Lower lobe of right lung (tissue), 2 donors: ENCODE measurements at places on chromosomes 12 and 14. TPM values are rescaled to one million over a fixed set of nuclear protein-coding genes. Genes with fewer than 3 reads are reported as not detected.
A peak's percentile ranks its signal among the peaks of the same experiment; 100 is the strongest.

DNA sequence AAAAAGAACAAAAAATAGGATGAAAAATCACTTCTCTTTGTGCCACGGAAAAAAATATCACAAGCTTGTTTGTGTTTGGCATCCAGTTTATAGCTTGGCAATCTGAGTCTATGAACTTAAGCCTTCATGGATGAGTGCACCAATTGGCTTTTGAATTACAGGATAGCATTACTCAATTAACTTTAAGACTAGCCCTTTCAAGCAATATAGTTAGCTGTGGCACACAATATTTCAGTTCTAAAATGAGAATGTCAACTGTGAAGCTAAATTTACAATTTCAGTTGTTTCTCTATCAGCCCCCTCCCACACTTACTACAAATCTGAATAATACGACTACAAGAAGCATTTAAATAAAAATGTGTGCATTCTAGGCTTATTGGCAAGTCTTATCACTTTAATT lies 8.3 kb downstream of the RERG start:
- no peaks in the 10 kb centered on the region for H3K27me3 ChIP-seq
- no peaks in the 10 kb centered on the region for H3K36me3 ChIP-seq
- no peak for DNase-seq
- no peak overlapping the region for H3K27ac ChIP-seq

DNA sequence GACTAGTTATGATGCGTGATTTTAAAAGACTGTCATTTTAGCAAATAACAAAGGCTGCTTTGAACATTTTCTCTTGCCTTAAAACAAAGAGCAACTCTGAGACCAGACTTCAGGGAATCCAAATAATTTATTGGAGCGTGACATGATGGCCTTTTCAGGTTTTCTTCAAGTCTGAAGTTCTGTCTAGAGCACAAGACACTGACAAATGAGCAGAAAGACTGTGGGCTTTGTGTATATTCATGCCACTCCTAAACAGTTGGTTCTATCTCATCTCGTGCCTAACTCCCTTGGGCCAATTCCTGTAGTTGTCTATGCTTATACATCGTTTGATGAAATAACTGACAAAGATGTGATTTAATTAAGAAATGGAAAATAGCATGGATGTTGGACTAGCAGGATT lies 47.5 kb downstream of the IFT81 start:
- peaks cover 9% of the 10 kb centered on the region for H3K36me3 ChIP-seq
- H3K4me1 ChIP-seq = no peaks in the 10 kb centered on the region
- no peak overlapping the region for H3K4me3 ChIP-seq
- DNase-seq = no peak
- H3K27me3 ChIP-seq = no peaks in the 10 kb centered on the region

DNA sequence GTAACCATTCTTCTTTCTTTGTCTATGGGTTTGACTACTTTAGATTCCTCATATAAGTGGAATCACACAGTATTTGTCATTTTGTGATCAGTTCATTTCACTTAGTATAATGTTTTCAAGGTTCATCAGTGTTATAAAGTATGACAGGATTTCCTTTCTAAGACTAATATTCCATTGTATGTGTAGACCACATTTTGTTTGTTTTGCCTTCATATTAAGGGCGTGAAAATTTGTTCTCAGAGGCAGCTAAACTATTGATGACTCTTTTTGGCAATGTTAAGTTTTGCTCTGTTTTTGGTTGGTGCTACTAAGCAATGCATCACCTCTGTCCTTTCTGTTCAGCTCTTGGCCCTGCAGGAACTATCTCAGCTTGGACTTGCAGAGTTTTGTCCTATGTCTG lies 1.7 kb upstream of the KLRG1 start:
- peaks cover 20% of the 10 kb centered on the region for H3K4me1 ChIP-seq
- H3K27me3 ChIP-seq = no peaks in the 10 kb centered on the region
- no peaks in the 10 kb centered on the region for H3K36me3 ChIP-seq
- DNase-seq = no peak
- no peak overlapping the region for H3K4me3 ChIP-seq

- no peak overlapping the region for H3K4me3 ChIP-seq
- DNase-seq = no peak
- no peaks in the 10 kb centered on the region for H3K4me1 ChIP-seq
- no peaks in the 10 kb centered on the region for H3K36me3 ChIP-seq
- H3K27ac ChIP-seq = no peak overlapping the region
- no peaks in the 10 kb centered on the region for H3K27me3 ChIP-seq
Observed at GRCh38 chr12:80636832-80637231, 70.6 kb upstream of the MYF6 start.

- H3K27me3 ChIP-seq = no peaks in the 10 kb centered on the region
- no peak overlapping the region for H3K4me3 ChIP-seq
- H3K4me1 ChIP-seq = peaks cover 7% of the 10 kb centered on the region
- DNase-seq = no peak
- H3K36me3 ChIP-seq = no peaks in the 10 kb centered on the region
- no peak overlapping the region for H3K27ac ChIP-seq
Observed at GRCh38 chr12:22029991-22030390, 16.0 kb upstream of the CMAS start.

DNA sequence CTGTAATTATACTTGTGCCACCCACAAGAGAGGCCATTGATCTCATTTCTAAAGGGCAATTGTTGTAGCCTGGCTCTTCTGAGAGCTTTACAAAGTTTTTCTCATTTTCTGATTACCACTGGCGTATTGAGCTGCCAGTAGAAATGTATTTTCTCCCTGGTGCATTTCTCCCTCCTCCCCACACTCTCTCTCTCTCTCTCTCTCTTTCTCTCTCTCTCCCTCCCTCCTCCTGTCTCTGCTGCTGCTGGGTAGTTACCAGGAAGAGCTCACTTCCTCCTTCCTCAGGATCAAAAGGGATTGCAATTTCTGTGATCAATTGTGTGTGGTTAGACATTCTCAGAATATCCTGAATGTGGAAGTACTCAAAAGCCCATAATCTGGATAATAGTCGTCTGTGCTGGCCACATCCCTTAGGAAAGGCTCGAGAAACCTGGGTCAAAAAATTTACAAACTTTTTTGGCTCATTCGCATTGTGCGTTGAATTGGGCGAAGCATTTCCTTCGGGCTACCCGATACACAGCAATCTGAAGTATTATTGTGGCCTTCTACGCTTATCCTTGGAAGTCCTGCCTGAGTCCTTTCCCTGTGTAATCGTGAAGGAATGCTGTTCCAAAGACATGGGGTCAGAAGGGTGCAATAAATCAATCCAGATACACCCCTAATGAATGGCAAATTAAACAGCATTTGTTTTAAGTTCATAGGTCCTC lies 254.8 kb downstream of the MSRB3 start:
- H3K36me3 ChIP-seq = no peaks in the 10 kb centered on the region
- DNase-seq = no peak
- no peak overlapping the region for H3K27ac ChIP-seq
- H3K4me1 ChIP-seq = peaks cover 7% of the 10 kb centered on the region
- no peaks in the 10 kb centered on the region for H3K27me3 ChIP-seq
- H3K4me3 ChIP-seq = no peak overlapping the region

GRCh38 chr12:130161261-130162243 lies 712 bp upstream of the FZD10 start:
- no peaks in the 10 kb centered on the region for H3K36me3 ChIP-seq
- no peak for DNase-seq
- H3K27ac ChIP-seq = peak overlapping the region; percentile 24
- H3K27me3 ChIP-seq = peaks cover 86% of the 10 kb centered on the region

- H3K36me3 ChIP-seq = no peaks in the 10 kb centered on the region
- H3K4me3 ChIP-seq = no peak overlapping the region
- no peaks in the 10 kb centered on the region for H3K4me1 ChIP-seq
- DNase-seq = no peak
Observed at GRCh38 chr14:28652782-28653181, 113.8 kb upstream of the FOXG1 start.

DNA sequence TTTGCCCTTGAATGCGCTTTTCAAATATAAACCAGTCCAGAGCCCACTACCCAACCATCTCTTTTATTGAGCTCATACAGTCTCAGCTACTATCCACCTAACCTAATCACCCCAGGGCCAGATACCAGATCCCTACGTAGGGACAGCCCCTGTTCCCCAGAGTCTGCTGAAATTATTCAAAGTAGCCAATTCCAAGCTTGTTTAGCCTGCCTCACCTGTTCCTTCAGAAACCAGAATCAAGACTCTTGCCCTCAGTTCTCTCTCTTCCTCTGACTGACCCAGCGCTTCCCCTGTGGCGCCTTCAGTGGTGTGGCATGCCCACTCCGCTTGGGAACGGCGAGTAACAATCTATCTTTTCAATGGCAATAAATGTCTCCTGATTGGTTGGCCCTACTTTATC lies 18.8 kb downstream of the BMAL2 start:
- DNase-seq = no peak
- H3K36me3 ChIP-seq = no peaks in the 10 kb centered on the region
- no peaks in the 10 kb centered on the region for H3K27me3 ChIP-seq
- H3K27ac ChIP-seq = no peak overlapping the region
- H3K4me1 ChIP-seq = no peaks in the 10 kb centered on the region
- no peak overlapping the region for H3K4me3 ChIP-seq

The PRKD1 gene
- 14.9 TPM for total RNA-seq

The SIRT4 gene
- total RNA-seq = 2.1 TPM

The PYGL gene
- 65.6 TPM for total RNA-seq

The NXPH4 gene
- total RNA-seq = not detected

The LMNTD1 gene
- total RNA-seq = 2.6 TPM
